ENCODE measurements at places on chromosomes 7 and 10. TPM values are rescaled to one million over a fixed set of nuclear protein-coding genes. Genes with fewer than 3 reads are reported as not detected.

PNLIPRP1 gene
- not detected for total RNA-seq

AZGP1 gene
- not detected for total RNA-seq

TCF7L2 gene
- total RNA-seq, result 1.9 TPM

MKRN1 gene
- 89.2 TPM for total RNA-seq

OIT3 gene
- 0.47 TPM for total RNA-seq

CFAP46 gene
- 1.9 TPM for total RNA-seq

LRRD1 gene
- total RNA-seq, result 0.78 TPM

AKR1C8 gene
- total RNA-seq, result 0.78 TPM

LRRC4 gene
- total RNA-seq, result 18.4 TPM

RNF133 gene
- 0.47 TPM for total RNA-seq

- DNase-seq, result no peak
Observed at GRCh38 chr7:154899862-154900261, 103.1 kb downstream of the PAXIP1 start.

- DNase-seq, result no peak
Observed at GRCh38 chr7:78130446-78131215, 332.1 kb downstream of the PHTF2 start.

DNA sequence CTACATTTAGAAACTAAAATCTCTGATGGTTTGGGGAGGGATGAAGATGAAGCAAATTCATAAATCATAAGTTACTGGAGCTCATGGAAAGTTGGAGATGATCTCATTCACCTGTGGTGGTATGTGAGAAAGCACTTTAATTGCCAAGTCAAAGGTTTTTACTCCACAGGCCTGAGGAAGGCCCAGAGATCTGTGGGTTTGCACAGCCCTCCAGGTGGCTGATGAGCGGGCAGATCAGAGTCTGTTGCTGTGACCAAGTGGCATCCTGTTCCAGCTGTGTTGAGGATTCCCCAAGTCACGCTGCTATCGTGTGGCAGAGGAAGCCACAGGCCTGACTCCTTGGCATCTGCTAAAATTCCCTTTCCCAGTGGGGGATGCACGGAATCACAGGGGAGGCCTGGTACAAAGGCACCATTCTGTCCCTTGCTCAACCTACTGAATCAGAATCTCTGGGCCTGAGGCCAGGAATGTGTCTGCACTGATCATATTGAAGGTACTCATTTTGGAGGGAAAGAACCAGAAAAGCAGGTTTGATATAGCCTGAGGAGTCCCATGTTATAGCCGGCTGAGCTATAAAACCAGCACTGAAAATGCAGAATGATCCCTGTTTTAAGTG, 19.7 kb upstream of the DDC start:
- DNase-seq, result no peak

DNA sequence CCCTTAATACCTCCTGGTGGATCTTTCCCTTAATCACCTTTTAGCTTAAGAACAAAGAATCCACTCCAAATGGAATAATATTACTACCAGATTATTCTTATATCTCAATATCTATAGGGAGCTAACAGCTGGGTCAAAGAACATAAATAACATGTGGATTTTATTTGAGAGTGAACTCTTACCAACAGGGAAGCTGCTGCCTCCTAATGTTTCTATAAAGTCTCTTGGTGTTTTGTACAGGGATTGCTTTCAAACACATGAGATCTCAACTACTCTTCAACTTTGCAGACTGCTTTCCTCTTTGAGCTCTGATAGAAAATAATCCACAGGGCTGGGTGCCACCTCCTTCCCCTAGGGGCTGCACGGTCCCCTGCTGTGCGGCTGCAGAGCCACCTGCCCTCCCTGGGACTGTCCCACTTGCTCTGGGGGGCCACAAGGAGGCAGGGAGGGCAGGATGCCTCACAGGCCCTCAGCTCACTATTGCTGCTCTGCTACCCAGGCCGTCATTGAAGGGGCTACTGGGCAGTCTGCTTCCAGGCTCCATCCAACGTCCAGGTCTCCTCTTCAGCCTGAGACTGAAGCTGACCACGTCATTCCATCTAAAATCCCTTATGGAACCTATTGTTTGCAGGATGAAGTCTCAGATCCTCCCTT, 191.2 kb downstream of the CXCL12 start:
- DNase-seq, result no peak

GRCh38 chr7:128211626-128212025, 29.5 kb upstream of the LEP start:
- no peak for DNase-seq

GRCh38 chr7:115007751-115008150, 85.9 kb downstream of the MDFIC start:
- no peak for DNase-seq

- DNase-seq, result no peak
Observed at GRCh38 chr10:29668628-29669027, 33.9 kb upstream of the SVIL start.

DNA sequence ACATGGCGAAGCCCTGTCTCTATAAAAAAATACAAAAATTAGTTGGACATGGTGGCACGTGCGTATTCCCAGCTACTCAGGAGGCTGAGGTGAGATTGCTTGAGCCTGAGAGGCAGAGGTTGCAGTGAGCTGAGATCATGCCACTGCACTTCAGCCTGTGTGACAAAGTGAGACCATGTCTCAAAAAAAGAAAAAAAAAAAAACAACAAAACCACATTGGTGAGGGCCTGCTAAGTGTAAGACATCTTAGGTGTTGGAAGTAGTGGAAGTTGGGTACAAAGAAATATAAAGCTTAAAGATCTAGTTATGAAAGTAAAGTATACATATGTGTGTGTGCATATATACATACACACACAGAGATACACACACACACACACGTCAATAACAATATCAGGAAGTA, 228.0 kb downstream of the EXOC4 start:
- no peak for DNase-seq

- no peak for DNase-seq
Observed at GRCh38 chr7:94838717-94839116, 68.7 kb upstream of the PPP1R9A start.

GRCh38 chr10:42988069-42988468, 88.8 kb upstream of the RET start:
- DNase-seq, result no peak

GRCh38 chr10:30282221-30282620, 66.9 kb downstream of the MTPAP start:
- DNase-seq, result no peak

DNA sequence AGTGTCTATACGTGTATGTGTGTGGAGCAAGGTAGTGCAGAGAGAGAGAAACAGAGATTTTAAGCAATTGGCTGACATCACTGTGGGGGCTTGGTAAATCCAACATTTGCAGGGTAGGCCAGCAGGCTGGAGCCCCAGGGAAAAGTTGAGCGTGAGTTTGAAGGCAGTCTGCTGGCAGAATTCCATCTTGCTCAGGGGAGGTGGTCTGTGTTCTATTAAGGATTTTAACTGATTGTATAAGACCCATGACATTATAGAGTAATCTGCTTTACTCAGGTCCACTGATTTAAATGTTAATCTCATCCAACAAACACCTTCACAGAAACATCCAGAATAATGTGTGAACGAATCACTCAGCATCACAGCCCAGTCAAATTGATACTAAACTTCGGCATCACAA, 912.9 kb downstream of the GRM8 start:
- DNase-seq, result no peak
